ENCODE measurements at places on chromosomes 1 and 21.

GRCh38 chr1:18951818-18952391 lies 4.6 kb downstream of the IFFO2 start:
- DNase-seq, result no peak

DNA sequence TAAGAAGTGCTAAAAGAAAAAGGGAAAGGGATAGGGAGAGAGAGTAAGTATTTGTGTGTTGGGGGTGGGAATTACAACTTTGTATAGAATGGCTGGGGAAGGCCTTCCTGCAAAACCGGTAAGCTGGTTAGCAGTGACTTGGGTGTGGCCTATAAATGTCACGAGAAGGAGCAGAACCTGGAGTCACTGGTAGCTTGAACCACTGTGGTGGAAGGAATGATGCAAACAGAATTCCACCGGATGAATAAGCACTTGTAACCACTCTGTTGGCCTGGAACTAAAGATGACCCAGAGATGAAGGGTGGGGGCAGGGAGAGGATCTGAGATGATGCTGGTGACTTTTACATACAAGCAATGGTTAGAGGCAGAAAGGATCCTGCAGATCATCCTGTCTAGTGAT lies 8.9 kb downstream of the XKR8 start:
- DNase-seq, result peak; percentile 96

- peak; percentile 27 for DNase-seq
These were observed 1030.9 kb downstream of the AMY1C start for GRCh38 chr1:104780470-104781078.

GRCh38 chr21:41367301-41367944 lies 5.6 kb downstream of the MX2 start:
- DNase-seq, result no peak

DNA sequence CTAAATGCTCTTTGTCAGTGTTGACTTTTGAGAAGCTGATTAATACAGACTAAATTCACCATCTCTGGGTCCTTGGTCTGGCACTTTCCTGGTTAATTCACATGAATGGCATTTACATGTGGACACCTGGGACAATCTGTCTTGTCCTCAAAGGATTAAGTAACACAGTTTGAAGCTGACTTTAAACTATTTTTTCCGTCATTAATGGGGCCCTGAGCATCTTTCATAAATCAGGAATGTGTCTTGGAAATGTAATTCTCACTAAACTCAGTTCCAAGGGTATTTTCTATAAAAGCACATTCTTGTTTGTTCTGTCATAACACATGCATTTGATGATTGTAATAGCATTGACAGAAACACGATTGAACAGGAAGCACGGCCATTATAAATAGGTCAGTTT lies 26.7 kb upstream of the NBL1 start:
- peak; percentile 25 for DNase-seq

DNA sequence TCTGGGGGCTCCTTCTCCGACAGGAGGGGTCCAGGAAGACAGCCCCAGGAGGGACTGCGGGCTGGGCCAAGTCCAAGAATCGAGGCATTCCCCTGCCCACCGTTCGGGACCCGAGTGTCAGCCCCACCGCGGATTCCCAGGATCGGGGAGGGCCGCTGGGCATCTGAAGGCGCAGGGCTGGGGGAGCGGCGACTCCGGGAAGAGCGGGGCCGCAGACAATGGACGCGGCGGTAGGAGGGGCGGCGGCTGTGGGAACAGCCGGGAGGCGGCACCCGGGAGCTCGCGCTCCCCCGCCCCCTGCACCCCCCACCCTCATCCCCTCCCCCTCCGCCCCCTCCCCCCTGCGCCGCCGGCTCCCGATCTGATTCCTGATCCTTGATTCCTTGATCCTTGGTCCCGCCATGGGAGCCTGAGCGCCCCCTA lies at the start of gene VANGL2:
Gene VANGL2 (plus strand): TSS at position 342 of the 423 bp plus-strand sequence. CDS start 15,274 bp downstream, outside the sequence.
- no peak for DNase-seq

DNA sequence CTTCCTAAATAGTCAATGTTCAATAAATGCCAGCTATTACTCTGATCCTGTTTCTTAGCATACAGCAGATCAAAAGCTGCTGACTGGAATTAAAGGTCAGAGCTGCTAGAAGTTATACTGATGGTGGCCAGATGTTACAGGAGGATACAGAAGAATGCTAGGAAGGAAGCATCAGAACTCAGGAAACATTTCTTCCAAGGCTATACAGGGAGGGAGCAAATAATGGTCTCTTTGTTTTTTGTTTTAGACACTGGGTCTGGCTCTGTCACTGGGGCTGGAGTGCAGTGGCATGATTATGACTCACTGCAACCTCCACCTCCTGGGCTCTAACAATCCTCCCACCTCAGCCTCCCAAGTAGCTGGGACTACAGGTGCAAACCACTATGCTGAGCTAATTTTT lies 175.5 kb downstream of the RGS7 start:
- DNase-seq, result no peak

- peak; percentile 71 for DNase-seq
These were observed 5.9 kb upstream of the SIPA1L2 start for GRCh38 chr1:232635778-232636356.

DNA sequence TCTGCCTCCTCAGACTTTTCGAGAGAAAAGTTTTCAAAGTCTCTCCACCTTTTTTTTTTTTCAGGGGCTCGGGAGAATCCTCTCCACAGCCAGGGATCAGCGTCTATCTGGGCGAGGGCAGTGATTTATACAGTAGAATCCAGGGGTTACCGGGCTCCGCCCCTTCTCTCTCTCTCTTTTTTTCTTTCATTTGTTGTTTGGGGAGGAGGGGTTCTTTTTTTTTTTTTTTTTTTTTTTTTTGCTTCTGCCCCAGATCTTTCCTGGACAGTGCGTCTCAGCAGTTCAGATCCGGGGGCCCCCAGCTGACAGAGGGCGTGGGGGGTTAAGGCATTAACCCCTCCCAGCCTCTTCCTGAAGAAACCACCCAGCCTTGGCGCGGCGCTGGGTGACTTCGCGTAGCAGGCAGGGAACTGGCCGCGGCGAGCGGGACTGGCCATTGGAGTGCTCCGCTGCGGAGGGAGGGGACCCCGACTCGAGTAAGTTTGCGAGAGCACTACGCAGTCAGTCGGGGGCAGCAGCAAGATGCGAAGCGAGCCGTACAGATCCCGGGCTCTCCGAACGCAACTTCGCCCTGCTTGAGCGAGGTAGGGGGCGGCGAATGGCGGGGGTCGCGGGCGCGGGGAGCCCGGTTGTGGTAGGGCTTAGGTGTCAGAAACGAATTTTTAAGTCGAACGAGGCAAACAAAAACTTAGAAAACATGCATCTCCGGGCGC lies at the start of gene S1PR1:
Gene S1PR1 (plus strand): TSS at position 504 of the 713 bp plus-strand sequence. CDS start 1,966 bp downstream, outside the sequence.
- peak; percentile 91 for DNase-seq

GRCh38 chr1:229251185-229251584 lies 19.7 kb upstream of the RAB4A start:
- no peak for DNase-seq

- no peak for DNase-seq
These were observed 25.4 kb downstream of the UMODL1 start for GRCh38 chr21:42096566-42096965.

DNA sequence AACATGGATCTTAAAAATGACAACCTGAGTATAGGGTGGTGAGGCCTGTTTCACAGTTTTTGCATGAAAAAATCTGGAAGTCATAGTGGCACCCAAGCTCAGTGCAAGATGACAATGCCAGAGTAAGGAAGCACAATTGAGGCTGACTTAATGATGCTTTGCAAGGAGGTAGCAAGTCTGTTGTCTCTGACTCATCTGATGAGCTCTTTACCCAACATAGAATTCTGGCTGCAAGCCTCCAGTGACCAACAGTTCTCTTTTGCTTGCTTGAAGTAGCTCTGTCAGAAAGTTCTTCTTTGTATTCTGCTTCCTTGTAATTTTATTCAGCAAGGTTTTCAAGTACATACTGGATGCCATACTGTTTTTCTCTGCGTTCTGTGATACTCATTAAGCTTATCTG lies 117.1 kb downstream of the FOXD2 start:
- DNase-seq, result peak; percentile 27

DNA sequence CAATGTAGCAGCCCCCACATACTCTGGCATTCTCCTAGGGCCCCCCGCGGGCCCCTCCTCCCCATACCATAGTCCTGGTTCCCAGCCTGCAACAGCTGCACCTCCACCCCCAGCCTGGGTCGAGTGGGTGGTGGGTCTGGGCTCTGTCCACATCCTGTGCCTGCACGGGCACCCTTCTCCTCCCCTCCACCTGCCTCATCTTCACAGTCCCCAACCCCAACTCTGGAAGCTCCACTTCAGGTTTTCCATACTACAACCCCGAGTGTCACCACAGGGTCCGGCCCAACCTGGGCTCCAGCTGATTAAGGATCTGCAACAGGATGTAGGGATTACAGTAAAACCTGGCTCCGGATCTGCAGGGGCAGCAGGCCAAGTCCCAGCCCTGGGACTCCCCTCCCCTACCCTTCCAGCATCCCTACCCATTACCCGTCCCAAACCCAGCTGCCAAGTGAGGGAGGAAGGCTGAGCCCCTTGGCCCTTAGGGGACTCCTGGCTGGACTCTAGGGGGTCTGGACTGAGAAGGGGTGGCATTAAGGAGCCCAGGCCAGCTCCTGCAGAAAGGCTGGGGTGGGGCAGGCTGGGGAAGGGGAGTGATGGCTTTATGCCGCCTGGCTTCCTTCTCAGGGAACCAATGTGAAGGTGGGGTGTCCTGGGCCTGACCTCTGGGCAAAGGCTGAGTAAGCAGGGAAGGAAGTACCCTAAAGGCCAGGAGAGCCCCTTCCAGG lies 116.8 kb downstream of the CASZ1 start:
- DNase-seq, result peak; percentile 69

DNA sequence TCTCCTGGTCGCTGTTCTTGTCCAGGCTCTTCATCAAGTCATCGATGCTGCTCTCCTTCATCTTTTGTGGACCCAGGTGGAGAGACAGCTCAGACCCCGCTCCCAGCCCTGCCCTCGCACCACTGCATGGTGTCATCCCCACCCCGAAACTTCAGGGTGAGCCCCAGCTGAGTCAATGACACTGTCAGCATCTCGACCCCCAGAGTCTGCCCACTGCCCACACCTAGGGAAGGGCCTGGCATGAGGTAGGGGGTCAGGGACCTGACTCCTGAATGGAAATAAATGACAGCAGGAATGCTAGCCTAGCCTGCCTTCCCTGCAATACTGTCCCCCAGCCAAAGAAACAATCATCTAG lies 1.6 kb upstream of the S100A6 start:
- DNase-seq, result no peak

- peak; percentile 44 for DNase-seq
These were observed 1.7 kb upstream of the GJB5 start for GRCh38 chr1:34753163-34753562.

GRCh38 chr1:12555411-12556367 lies 62.3 kb downstream of the DHRS3 start:
- DNase-seq, result no peak

GRCh38 chr1:67764633-67765032 lies 68.6 kb downstream of the GNG12 start:
- no peak for DNase-seq

DNA sequence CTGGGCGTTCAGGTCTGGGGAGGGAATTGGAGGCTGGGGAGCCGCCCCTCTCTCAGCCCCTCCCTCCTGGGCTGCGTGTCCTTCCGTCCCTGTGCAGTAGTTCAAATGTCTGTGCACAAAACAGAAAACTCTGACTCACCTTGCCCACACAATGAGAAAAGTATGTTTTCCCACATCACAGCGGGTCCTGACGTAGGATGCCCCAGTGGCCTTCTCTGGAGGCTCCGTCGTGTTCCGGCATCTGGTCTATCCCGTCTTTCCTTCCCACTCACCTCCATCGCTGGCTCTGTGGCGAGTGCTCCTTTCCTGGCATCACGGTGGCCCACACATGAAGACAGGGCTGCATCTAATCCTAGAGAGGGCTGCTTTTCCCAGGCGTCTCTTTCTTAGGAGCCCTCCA lies 224.0 kb downstream of the KAZN start:
- no peak for DNase-seq

DNA sequence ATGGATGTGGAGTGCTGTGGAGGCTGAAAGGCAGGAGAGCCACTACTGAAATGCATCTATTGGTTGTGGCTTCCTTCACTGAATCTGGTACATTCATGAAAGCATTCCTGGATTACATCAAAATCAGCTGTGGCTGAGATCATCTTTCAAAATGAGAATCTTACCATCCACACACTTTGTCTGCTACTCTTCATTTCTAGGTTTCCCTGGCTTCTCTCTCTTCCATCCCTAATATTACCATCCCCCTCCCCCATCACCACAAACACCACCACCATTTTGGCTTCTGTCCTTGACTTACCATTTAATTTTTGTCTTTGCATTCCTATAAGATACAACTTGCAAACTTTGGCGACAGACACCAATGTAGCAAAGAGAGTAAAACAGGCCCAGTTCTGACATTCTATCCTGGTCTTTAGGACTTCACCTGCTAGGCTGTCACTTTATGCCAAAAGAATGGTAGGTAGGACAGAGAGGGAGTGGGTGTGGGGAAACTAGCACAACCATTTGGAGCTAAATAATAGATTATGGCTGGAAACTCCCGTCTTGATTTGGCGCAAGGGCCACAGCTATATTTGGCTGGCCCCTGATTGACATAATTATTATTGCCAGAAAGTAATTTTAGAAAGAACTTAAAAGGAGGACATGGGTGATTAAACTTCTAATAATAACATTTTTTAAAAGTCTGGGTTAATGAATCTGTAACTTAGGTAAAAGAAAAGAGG lies 15.1 kb upstream of the DUSP10 start:
- DNase-seq, result no peak

All from ELR (cell line).